ENCODE measurements at places on chromosomes 11 and 22.

DNA sequence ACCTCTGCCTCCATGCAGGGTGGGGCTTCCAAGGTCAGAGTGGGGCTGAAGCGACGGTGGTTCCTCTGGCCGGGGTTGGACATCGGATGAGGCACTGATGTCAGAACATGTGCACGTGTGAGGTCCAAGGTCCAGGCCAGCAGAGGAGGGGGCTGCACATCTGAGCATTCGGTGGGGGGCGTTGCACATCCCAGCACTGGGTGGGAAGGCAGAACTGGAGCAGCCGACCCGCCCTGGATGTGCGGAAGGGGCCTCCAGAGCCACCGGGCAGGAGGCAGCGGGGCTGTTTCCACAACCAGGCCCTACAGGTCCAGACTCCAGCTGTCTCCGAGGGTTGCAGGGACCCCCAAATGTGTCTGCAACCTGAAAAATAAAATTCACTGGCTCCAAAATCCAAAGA is 271.0 kb downstream of the CTTN start:
- no peak for DNase-seq

DNA sequence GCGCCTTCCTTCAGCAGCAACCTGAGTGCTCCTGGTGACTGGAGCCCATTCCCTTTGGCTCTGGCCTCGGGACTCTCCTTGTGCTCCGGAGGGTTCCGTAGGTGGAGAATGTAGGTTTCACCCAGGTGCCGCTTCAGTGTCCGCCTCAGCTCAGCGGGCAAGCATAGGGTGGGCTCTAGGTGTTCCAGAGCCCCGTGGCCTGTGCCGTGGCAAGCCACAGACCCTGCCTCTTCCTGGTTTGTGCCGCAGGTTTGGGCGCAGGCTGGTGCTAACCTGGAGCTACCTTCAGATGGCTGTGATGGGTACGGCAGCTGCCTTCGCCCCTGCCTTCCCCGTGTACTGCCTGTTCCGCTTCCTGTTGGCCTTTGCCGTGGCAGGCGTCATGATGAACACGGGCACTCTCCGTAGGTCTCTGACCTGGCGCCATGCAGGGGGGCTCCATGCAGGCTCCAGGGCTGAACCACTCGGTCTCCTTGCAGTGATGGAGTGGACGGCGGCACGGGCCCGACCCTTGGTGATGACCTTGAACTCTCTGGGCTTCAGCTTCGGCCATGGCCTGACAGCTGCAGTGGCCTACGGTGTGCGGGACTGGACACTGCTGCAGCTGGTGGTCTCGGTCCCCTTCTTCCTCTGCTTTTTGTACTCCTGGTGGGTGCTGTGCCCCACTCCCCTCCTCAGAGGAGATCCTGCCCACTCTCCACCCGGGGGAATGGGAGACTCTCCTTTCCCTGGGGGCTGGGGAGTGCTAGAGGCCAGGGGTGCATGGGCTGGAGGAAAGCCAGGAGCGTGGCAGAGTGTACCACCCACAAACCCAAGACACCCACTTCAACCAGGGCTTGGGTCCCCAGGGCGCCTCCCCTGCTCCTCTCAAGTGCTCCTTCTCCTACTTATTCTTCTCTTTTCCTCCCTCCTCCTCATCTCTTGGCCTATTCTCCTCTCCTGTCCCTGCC is 2.4 kb downstream of the SLC22A12 start:
- no peak for DNase-seq

- DNase-seq: peak; percentile 25
Measured at GRCh38 chr11:60970369-60970774, 1.1 kb upstream of the CD6 start.

GRCh38 chr22:34946339-34946985 is 119.5 kb upstream of the ISX start:
- DNase-seq: no peak

GRCh38 chr22:39825661-39826102 is 67.9 kb downstream of the ENTHD1 start:
- DNase-seq: no peak

- no peak for DNase-seq
Measured at GRCh38 chr11:83477772-83478171, 191.6 kb upstream of the CCDC90B start.

DNA sequence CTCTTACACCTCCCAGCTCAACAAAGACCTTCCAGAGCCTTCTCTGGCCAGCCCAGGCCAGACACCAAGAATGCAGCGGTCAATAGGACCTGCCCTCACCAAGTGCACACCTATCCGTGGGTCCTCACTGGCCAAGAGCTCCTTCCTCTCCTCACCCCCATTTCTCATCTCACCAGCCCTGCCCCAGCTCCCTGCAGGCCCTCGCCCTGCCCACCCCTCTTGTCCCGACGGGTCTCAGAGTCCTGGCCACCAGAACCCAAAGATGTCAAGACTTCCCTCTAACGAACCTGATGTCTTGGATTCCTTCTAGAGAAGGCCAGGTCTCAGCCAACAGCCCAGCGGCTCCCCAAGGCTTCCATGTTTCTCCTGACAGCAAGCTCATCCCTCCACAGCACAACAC is 43.6 kb downstream of the IGF2 start:
- no peak for DNase-seq

DNA sequence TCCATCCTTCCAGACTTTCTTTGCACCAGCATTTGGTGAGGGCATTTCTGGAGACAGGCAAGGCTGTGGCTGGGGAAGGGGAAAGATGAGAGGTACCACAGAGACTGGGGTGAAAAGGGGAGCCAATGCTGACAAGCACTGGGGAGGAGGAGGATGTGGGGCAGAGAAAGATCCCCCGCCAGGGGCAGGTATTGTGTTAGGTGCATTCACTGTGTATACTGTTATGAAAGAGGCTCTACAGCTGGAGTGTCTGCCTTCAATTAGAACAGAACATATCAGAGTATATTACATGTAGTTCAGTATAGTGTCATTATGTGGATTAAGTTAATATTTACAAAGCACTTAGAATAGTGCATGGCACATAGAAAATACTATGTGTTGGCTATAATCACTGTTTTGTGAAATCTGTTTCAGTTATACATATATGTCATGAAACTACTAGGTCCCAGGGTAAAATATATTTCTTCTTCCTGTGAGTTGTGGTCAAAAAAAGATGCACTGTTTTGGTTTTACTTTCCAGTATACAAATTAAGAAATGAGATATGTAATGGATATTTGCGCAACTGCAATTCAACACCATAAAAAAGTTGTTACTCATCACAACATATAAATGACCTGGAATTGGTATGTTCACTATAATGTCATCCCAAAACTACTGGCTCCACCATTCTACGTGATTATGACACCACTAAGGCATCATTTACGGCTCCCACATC is 8.4 kb downstream of the MSANTD2 start:
- no peak for DNase-seq

DNA sequence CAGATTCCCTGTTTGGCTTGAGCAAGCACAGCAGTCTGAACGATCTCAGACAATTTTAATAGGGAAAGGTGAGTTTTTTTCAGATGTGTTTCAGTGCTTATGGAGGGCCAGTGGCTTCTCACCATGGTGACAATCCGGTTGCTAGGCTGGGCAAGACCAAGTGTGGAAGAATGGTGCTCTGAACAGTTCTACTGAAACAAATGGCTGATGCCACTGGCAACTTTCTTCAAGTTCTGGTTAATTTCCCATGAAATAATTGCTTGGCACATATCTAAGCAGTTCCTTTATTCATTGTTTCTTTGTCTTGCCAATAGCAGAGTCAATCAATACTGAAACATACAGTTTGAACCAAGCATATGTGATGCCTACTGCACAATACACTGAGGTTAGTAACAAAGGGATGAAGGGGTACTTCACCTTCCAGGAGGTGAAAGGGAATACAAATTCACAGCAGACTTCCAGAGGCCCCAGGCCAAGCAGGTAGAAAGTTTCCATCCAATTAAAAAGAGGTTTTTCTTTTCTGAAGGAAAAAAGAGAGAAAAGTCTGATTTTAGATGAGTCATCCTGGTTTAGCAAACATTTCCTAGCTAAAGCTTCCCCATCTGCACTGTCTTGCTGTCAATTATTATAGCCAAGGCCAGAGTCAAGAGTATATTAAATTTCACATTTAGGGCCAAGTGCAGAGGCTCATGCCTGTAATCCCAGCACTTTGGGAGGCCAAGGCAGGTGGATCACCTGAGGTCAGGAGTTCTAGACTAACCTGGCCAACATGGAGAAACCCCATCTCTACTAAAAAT is 21.2 kb upstream of the NDUFC2 start:
- no peak for DNase-seq

- DNase-seq: no peak
Measured at GRCh38 chr11:65293909-65294381, 20.7 kb upstream of the CDC42EP2 start.

GRCh38 chr11:12991426-12991825 is 17.7 kb upstream of the RASSF10 start:
- no peak for DNase-seq

DNA sequence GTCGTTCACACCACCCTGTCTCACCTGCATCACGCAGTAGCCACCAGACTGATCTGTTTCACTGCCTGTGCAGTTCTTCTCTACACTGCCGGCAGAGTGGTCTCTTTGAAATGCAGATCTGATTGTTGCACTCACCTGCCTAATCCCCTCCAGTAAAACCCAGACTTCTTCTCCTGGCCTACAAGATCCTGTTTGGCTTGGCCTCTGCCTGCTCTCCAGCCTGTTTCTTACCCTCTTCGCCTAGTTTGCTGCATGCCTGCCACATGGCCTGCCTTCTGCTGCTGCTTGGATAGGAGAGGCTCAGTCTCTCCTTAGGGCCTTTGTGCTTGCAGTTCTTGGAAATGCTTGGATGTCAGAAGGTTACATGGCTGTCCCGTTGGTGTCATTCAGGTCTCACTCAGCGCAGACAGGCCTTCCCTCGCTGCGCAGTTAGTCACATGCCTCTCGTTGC is 42.0 kb downstream of the PACS1 start:
- DNase-seq: no peak

- DNase-seq: no peak
Measured at GRCh38 chr22:19714312-19715187, at the start of gene SEPTIN5. TSS of gene SEPTIN5 (plus strand) at chr22:19714503. CDS start at chr22:19714589, 86 bp downstream.

- peak; percentile 43 for DNase-seq
Measured at GRCh38 chr11:77411137-77411707, 62.7 kb downstream of the PAK1 start.

- DNase-seq: peak; percentile 49
Measured at GRCh38 chr11:108697872-108698473, 33.1 kb downstream of the DDX10 start.

DNA sequence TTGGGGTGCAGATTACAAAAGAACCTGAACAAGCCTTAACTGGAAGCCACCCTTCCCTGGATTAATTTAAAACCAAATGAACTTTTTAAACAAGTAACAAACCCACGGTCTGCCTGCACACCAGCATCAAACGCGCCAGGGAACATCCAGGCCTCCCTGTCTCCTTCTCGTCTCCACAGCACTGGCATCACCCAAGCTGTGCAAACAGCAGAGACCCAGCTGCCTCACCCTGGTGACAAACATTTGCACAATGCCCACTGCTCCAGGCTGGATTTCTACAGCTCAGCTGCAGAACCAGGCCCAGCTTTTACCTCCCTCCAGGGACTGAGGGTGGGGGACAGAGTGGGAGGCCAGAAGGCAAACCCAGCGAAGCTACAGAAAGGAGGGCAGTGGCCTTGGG is 7.0 kb downstream of the RPL3 start:
- DNase-seq: no peak

GRCh38 chr11:57674251-57674650 is 6.3 kb downstream of the ZDHHC5 start:
- no peak for DNase-seq

DNA sequence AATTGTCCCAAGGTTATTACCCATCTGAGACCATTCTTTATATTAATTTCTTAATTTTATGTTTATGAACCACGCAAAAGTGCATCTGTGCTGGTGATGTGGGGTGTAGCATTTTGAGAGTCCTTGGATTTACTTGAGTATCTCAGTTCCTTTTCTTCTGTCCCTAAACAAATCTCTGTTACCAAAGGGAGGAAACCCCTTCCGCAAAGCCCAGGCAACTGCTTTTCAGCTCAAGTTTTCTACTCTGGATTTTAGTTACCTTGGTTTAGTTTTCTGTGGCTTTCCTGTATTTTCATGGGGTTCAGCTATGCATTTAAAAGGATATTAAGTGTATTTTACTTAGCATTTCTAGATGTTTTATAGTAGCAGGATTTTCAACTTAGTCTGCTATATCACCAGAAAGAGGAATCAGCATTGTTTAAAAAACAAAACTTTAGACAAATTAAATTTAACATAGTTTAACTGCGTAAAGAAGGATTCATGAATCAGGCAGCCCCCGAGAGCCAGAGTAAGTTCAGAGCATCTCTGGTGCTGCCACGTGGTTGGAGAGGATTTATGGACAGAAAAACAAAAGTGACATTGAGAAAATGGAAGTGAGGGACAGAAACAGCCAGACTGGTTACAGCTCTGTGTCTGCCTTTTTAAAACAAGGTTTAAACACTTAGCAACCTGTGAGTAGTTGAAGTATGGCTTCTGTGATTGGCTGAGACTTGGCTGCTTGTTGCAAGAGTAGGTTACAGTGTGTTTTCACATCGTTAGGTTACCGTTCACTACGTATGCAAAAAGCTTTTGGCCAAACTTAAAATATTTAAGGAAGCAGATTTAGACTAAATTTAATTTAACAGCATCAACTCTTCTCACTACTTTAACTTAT is 9.6 kb downstream of the ADM start:
- DNase-seq: peak; percentile 60

- no peak for DNase-seq
Measured at GRCh38 chr11:73467505-73467904, 91.3 kb downstream of the RELT start.

DNA sequence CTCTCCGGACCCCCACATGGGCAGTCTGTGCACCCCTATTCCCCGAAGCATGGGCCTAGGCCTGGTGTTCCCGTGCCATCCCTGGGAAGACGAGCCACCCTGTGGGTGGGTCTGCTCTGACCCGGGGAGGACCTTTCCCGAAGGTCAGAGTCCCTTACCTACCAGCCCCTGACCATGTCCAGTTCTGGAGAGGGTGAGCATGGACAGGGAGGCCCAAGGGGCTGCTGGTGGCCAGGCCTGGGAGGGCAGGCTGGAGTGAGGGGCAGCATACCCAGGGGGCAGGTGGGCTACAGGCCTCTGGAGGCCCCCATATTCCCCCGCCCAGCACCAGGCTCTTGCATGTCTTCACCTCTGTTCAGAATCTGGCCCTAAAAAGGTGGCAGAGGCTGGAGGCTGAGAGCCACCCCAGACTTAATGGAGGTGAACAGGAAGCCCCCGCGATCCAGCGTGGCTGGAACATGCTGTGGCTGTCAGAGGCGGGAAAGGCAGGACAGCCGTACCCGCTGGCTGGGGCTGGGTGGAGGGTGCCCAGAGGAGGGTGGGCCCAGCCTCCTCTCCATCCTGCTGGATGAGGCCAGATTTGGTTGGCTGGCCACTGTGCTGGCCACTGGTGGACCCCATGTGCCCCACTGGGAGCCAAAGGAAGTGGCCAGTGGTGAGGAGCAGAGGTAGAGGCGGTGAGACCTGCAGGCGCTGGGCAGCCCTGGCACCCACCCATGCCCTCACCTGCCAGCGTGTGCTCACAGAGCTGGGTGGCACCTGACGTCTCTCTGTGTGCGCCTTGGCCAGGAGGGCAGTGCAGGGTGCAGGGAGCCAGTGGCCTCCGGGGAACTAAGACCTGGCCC is 11.2 kb upstream of the SYT8 start:
- DNase-seq: no peak

GRCh38 chr11:86524620-86525352 is 147.6 kb downstream of the ME3 start:
- no peak for DNase-seq

- DNase-seq: no peak
Measured at GRCh38 chr11:129505266-129505665, 129.6 kb downstream of the BARX2 start.

Data from GDM1 (cell line).